ENCODE measurements at places on chromosomes 7 and 10.
A peak's percentile ranks its signal among the peaks of the same experiment; 100 is the strongest.

DNA sequence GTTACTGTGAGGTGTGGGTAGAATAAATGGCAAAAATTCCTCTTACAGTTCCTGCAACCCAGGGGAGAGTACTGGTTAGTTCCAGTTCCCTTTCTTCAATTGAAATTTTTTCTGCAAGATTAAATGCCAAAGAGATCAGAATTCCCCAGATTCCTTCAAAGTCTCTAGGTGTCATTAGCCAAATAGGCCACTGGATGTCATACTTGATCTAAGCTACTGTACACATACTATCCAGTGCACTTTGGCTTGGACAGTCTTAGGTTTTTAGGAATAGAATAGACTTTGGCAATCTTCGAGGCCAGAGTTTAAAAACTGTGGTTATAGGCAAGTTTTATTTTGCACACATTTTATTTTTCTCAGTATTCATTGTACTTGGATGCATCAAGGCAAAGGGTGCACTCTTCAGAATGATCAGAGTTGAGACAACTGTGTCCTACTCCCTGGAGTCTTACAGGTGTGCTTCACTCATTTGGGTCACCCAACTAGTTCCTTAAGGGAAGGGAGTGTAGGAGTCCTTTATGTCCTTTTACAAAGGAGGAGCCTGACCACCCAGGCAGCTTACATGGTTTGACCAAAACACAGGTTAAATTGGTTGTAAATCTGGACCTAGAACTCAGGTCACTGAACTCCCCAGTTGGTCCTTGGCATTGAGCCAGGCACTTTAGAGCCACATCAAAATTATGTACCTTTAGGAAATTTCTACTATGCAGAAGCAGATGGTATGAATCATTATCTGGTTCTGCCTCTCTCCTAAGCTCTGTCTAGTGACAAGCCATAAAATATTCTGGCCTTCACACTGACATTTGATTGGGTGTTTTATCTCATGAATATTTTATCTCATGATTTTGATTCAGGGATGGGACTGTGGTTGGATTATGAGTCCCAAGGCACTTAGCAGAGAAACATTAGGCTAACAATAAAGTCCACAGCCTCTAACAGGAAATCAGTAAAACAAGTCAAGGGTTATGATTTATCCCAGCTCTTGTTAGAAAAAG lies 49.5 kb downstream of the ASAH2B start:
- no peak for DNase-seq
- H3K4me1 ChIP-seq: no peaks in the 10 kb centered on the region
- no peak overlapping the region for H3K27ac ChIP-seq
- H3K36me3 ChIP-seq: no peaks in the 10 kb centered on the region
- H3K4me3 ChIP-seq: no peak overlapping the region
- no peaks in the 10 kb centered on the region for H3K27me3 ChIP-seq

DNA sequence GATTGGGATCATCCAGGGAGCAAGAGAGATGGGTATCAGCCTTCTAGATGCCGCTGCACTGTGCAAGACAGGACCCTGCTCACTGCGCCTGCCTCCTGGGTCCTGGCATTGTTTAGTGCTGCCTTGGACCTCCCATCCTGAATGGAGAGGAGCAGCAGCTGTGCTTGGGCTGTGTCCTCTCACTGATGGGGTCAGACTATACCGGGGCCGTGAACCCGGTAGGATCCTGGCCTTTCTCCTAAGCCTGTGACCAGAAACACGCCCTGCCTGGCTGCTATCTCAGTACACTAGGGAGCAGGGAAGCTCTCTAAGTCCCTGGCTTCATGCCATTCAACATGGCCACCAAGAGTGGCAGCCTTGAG lies 309.4 kb upstream of the ZNF32 start:
- H3K27ac ChIP-seq: no peak overlapping the region
- no peaks in the 10 kb centered on the region for H3K27me3 ChIP-seq
- DNase-seq: no peak
- no peak overlapping the region for H3K4me3 ChIP-seq
- no peaks in the 10 kb centered on the region for H3K36me3 ChIP-seq

DNA sequence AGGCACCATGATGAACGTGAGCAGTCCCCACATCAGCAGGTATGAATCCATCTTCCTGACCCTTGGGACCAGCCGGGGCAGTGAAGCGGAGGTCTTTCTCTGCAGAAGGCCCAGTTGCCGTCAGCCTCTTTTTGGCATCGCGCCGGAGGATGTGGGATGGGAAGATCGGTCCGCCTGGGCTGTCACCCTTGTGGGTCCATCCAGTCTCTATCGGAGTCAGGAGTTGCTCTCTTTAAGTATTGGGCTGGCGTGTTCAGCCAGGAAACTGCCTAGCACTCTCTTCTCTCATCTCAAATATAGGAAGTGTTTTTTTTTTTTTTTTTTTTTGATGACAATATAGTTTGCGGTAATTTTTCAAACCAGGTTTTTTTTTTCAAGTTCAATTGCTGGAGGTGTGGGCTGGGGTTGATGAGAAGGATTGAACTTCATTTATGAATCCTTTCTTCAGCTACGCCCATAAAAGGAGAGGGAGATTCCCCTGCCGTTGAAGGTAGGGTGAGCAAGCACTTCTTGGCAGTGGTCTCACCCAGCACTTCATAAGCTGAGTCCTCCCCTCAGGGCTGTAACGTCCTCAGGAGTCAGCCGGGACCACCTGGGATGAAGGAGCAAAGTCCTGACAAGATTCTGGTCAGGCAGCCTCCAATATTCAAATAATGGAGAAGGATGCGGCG lies at the start of gene IL2RA:
Gene IL2RA, minus strand, starts transcription at position 267 of the 671 bp plus-strand sequence. Its CDS starts 216 bp downstream, at position 51.
- peak within 1 kb of the TSS; percentile 14 for H3K27ac ChIP-seq
- no peaks in the 10 kb centered on the region for H3K36me3 ChIP-seq

- DNase-seq: no peak
- no peaks in the 10 kb centered on the region for H3K27me3 ChIP-seq
- H3K4me1 ChIP-seq: no peaks in the 10 kb centered on the region
- H3K4me3 ChIP-seq: no peak overlapping the region
Observed at GRCh38 chr10:676178-676577, 13.3 kb downstream of the DIP2C start.

- DNase-seq: no peak
- H3K4me1 ChIP-seq: no peaks in the 10 kb centered on the region
- H3K27me3 ChIP-seq: no peaks in the 10 kb centered on the region
- no peak overlapping the region for H3K27ac ChIP-seq
- no peak overlapping the region for H3K4me3 ChIP-seq
Observed at GRCh38 chr10:97490592-97490991, 7.6 kb downstream of the MMS19 start.

Data from GM12878 (cell line).